ENCODE measurements at places on chromosomes 1 and 21.

DNA sequence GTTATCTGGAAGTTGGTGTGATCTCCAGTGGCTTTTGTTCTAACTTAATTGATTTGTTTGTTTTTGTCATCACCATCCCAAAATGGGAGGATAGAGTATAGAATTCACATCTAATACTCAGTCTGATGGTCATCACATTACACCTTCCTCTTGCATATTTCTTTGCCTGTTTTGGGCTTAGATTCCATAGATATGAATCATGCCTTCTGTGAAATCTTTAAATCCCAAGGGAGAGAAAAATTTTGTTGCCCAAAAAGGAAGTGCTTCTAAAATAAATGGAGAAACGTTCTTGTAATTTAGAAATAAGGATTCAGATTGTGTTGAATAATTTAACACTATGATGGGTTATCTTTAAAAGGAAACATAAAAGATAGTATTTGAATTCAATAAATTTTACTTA lies 446.0 kb upstream of the LRRC7 start:
- DNase-seq = no peak

GRCh38 chr1:111654839-111655238 lies 35.2 kb downstream of the RAP1A start:
- DNase-seq = no peak

DNA sequence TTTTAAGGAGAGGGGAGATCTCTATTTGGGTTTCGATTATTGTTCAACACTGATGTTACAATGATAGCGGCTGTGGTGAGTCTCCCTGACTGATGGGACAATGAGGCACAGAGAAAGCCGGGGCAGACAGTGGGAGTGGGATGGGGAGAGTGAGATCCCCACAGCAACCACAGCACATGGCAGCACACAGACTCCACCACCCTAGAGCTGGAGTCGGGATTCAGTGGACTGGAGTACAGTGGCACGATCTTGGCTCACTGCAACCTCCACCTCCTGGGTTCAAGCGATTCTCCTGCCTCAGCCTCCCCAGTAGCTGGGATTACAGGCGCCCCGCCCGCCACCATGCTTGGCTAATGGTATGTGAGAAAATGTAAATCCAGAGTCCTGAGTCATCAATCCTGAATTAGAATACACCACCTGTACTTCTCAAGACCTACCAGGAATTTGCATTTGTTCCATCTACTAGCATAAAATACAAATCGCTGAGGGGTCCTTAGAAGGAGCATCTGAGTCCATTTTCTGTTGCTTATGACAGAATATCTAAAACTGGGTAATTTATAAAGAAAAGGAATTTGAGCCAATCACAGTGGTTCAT lies 125.8 kb downstream of the TOMM20 start:
- DNase-seq = no peak

- no peak for DNase-seq
These were observed 300.3 kb downstream of the GRIK1 start for GRCh38 chr21:29639366-29640079.

DNA sequence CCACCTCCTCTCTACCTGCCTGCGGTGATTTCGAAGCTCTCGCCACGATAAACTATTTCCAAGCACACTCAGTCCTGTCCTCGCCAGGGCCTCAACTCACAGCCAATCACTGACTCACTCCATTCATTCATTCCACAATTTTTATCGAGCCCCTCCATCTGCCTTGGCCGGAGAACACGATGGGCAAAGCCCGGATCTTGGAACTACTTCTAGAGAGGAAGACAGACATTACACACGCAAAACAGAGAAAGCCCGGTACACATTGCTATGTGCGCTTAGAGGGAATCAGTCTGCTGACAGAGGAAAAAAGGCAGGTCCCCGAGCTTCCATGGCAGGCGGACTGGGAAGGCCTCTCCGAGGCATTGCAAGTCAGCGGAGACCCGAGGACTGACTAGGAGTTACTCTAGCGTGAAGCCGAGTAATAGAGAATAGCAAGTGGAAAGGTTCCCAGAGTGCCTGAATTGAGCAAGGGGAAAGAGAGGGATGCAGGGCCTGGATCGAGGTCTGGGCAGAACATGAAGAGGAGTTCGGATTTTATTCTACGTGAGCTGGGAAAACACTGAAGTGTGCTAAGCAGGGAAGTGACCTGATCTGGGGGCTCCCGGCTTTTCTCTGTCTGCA lies 54.2 kb upstream of the DNAJC6 start:
- no peak for DNase-seq

GRCh38 chr1:57124768-57125446 lies 159.1 kb upstream of the C8B start:
- DNase-seq = no peak

- DNase-seq = no peak
These were observed 7.7 kb upstream of the CLDN8 start for GRCh38 chr21:30223596-30223995.

GRCh38 chr1:34787461-34788420 lies 5.1 kb upstream of the GJA4 start:
- no peak for DNase-seq

- DNase-seq = no peak
These were observed 6.3 kb downstream of the OR14I1 start for GRCh38 chr1:248696261-248696660.

DNA sequence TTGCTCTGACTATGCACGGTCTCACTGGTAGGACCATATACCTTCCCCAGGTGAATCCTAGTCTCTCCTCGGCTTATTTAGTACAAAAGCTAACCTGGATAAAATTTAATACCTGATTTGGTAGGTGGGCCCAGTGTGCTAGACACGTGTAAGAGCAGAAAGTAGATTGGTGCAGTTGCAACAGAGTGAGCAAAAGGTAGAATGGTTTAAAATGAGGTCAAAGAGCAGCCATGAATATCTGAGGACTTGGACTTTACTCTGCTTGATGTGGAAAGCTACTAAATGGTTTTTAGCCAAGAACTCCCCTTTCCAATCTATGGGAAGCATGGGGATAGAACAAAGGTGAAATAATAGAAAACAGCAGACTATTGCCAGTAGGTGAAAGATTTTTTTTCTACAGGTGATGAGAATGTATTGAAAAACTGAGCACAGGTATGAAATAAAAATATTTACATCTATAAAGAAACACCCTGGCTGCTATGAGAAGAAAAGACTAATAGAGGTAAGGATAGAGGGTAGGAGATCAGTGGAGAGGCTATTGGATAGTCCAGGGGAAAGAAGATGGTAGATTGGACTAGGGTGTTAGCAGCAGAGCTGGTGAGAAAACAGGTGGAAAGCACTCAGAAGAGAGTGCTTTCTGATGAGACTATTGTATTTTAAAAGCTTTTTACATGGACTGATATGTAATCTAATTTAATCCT lies 61.3 kb upstream of the BCL9 start:
- no peak for DNase-seq

- no peak for DNase-seq
These were observed 6.2 kb downstream of the BARHL2 start for GRCh38 chr1:90710579-90711536.

GRCh38 chr21:14480411-14481031 lies 65.6 kb downstream of the SAMSN1 start:
- no peak for DNase-seq

DNA sequence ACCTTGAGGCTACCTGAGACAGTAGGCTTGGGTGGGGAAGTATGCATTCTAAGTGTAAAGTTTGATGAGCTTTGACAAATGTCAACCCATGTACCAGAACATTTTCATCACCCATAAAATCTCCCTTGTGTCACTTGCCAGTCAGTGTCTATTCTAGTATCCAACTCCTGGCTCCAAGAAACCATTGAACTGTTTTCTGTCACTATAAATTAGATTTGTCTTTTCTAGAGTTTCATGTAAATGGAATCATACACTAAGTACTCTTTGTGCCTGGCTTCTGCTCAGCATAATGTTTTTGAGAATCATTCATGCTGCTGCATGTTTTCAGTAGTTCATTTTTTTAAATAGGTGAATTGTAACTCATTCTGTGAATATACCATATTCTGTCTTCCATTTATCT lies 165.4 kb downstream of the DNM3 start:
- no peak for DNase-seq

DNA sequence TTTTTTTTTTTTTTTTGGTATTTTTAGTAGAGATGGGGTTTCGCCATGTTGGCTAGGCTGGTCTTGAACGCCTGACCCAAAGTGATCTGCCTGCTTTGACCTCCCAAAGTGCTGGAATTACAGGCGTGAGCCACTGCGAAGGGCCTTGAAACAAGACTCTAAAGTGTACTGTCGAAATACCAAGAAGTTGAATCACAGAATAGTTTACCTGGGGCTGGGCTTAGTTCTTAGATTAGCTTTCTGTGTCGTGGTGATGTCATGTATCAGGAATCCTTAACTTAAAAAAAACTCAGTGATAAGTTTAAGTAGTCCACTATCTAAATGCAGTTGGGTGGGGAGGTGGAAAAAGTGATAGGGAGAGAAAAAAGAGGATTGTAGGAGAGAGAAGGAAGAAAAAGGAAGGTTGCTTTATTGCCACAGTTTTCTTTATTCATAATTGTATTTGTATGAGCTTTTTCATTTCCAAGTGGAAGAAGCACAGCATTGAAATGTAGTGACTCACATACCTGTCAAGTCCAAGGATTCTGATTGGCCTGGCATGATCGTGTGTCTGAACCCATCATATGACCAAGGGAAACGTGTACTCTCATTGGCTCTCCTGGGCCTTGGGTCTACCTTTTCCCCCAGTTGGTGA lies 13.4 kb downstream of the ITSN1 start:
- no peak for DNase-seq

DNA sequence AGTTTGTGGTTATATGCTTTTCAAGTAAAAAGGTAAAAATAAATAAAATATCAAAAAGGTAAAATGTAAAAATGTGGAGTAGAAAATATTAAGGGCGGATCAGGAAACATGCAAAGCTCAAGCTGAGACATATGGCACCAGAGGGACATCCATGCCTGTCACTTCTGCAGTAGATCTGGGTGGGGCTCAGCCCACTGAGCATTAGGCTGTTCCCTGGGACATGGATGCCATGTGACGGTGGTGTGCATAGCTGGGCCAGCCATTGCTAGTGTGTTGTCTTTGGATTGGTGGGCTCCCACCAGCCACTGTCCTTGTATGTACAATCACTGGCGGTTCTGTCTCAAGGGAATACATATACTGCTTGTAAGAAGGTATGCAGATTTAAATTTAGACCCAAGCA lies 3.0 kb downstream of the TTC13 start:
- no peak for DNase-seq

DNA sequence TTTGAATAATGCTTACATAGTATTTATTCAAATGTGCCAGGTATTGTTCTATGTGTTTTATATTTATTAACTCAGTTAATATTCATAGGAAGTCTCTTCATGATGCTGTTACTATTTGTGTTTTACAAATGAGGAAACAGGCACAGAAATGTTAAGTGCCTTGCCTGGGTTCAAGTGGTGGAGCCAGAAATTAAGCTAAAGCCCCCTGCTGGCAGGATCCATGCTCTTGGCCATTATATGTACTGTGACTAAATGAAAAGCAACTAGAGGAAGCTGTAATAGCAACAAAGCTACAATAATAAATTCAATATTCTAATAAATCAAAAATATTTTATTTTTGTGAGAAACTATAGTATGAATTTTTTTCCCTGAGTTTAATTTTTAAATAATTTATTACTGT lies 30.0 kb downstream of the IARS2 start:
- DNase-seq = no peak

GRCh38 chr1:203596673-203597210 lies 29.9 kb upstream of the ATP2B4 start:
- no peak for DNase-seq

GRCh38 chr1:206430031-206430983 lies 40.0 kb upstream of the IKBKE start:
- no peak for DNase-seq

- DNase-seq = no peak
These were observed 19.2 kb downstream of the NFYC start for GRCh38 chr1:40710581-40711315.

- DNase-seq = no peak
These were observed 3.3 kb downstream of the CNST start for GRCh38 chr1:246569248-246570238.

GRCh38 chr1:108190686-108191416 lies 9.3 kb downstream of the SLC25A24 start:
- no peak for DNase-seq

GRCh38 chr1:64212031-64212430 lies 8.6 kb downstream of the UBE2U start:
- DNase-seq = no peak

DNA sequence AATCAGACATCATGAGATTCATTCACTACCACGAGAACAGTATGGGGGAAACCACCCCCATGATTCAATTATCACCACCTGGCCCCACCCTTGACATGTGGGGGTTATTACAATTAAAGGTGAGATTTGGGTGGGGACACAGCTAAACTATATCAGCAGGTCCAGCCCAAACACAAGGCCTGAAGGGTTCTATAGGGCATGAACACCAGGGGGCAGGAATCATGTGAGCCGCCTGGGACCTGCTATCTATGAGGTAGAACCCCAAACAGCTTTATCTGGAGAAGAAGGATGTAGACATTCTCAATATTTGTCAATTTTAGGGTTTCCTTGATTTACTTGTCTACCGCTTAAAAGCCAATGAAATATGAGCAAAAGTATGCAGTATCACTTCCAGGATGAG lies 294.9 kb upstream of the DEPDC1 start:
- no peak for DNase-seq

- DNase-seq = no peak
These were observed 135.7 kb downstream of the ACTL8 start for GRCh38 chr1:17890815-17891191.

GRCh38 chr1:185526344-185527307 lies 207.6 kb upstream of the HMCN1 start:
- DNase-seq = no peak

GRCh38 chr1:35173909-35174540 lies 18.9 kb downstream of the SFPQ start:
- no peak for DNase-seq

DNA sequence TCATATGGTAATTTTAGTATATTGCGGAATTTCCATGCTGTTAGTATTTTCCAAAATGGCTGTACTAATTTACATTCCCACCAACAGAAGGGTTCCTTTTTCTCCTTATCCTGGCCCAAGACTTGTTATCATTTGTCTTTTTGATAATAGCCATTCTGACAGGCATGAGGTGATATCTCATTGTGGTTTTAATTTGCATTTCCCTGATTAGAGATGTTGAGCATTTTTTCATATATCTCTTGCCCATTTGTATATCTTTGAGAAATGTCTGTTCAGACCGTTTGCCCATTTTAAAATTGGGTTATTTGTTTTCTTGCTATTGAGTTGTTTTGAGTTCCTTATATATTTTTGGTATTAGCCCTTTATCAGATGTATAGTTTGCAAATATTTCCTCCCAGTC lies 14.0 kb downstream of the CAPZA1 start:
- no peak for DNase-seq

DNA sequence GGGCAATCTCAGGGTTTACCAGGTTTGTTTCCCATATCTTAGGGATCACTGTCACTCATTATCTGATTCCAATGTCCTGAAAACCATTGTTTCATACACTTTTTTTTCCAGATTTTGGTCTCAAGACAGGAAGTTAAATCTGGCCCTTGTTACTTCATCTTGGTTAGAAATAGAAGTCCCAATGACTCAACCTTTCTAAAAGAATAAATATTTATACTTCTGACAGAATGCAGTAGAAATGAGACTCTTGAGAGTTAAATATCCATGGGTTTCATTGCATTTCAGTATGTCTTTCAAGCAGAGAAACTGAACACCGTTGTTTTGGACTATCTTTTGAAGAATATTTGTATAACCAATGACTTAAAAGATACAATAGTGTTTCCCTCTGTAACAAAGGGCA lies 19.8 kb upstream of the VCAM1 start:
- DNase-seq = no peak

Data from stimulated activated CD8-positive, alpha-beta memory T cell treated with anti-CD3 and anti-CD28 coated beads, Interleukin-7, amount 100 ng/mL, for 24 hours (primary cell).